CD4-positive, alpha-beta T cell treated with Interferon alpha-2 for 1 hour (primary cell): ENCODE measurements at places on chromosomes 4 and X.

DNA sequence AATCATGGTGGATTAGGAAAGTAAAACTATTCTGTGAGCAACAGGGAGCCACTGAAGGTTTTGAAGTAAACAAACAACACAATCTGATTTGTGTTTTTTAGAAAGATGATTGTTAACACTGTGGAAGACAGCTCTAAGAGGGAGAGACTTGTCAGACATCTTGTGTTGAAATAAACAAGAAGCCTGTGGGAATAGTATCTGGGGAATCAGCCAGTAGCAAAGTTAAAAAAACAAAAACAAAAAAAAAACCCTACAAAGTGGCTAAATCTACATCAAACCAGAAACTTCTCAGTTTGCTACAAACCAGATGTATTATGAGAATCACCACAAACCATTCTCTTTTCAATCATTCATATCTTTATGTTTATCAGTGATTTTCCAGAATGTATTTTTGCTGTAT lies 125.7 kb upstream of the GPC4 start:
- DNase-seq: no peak

- DNase-seq: no peak
Measured at GRCh38 chr4:13977746-13978145, 350.2 kb upstream of the BOD1L1 start.

GRCh38 chr4:165682611-165683010 lies 190.4 kb upstream of the TLL1 start:
- DNase-seq: no peak

DNA sequence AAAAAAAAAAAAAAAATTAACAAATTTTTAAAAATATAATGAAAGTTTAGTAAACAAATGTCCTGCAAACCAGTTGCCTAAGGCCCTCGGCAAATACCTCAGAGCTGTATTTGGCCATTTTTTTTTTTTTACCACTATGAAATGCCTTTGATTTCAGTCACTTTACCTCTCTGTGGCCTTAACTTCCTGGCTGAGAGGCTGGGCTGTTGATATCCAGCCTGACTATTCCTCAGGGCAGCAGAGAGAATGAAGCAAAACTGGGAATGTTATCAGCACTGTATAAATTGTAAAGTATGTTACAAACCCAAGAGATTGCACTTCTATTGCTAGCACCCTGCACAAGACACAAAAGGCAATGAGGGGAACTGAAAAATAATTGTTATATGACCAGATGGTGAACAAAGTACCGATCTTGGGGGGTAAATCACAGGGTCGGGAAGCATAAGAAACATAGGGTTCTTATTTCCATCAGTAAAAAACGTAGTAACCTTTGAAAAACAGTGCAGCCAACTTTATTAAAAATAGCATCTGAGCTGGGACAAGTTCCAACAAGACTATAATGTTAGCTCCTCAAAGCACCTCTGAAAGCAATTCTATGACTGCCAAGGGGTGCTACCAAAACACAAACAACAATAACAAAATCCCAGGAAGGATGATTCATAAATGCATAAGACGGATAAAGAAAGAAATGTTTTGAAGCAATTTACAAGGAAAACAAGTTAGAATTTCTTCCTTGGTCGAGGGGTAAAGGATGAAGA lies 18.1 kb downstream of the USP46 start:
- DNase-seq: no peak

GRCh38 chrX:45769761-45770582 lies 569.3 kb upstream of the DIPK2B start:
- DNase-seq: peak; percentile 80

GRCh38 chr4:8648816-8649630 lies 56.5 kb downstream of the CPZ start:
- DNase-seq: no peak

DNA sequence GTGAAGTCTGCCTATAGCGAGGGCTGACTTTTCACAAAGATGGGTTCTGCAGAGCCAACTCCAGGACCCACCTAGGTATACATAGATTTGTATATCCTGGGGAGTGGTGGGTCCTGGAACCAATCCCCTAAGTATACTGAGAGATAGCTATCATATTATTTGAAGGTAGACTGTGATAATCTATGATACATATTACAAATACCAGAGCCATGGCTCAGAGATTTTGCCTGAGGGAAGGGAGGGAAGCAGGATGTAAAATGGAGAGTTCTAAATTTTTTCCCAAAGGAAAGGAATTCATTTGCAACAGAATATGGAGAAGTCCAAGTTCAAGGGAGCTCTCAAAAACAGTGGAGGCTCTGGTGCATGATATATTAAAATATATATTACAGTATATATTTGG lies 7.2 kb downstream of the TCEAL3 start:
- no peak for DNase-seq

- no peak for DNase-seq
Measured at GRCh38 chrX:134735015-134735414, 76.7 kb upstream of the PLAC1 start.

- DNase-seq: no peak
Measured at GRCh38 chr4:40986375-40986774, 228.0 kb downstream of the APBB2 start.

DNA sequence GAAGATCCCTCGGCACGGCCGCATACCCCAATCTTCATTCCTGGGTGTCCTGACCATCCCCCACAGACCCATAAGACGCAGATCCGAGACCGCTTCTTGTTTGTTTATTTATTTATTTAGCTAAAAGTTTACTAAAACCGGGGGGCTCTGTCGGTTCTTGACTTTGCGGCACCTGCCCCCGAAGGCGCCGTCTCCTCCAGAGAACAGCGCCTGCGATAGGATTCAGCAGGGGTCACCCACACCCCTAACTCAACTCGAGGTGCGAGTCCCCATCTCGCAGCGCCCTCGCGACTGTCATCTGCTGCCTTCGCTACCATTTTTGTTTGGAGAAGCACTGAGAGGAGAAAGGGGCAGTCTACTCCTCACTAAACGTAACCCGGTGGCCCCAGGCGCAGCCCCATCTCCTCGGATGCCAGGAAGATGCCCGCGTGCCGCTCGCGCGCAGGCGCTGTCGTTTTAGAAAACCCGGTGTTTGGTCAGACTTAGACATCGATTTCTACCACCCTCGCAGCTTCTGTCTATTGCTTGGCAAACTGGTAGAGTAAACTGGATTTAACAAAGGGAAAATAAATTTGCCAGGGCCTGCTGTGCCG lies 18.9 kb upstream of the GPR101 start:
- no peak for DNase-seq

DNA sequence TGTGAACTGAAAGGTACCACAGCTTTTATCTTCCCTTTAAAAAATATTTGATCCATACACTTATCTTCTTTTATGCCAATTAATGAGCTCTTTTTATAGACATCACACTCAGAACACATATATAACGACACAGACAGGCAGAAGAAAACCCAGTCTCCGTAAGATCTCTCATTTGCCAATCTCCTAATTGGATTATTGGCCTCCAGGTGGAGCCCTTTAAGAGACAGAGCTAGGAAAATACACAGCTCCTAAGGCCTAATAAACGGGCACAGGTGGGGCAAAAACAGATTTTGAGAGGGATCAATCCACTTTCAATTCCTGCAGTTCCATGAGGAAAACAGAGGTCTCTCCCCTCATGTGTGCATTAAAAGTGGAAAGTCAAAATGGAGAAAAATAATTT lies 1495.4 kb downstream of the RPA4 start:
- no peak for DNase-seq

DNA sequence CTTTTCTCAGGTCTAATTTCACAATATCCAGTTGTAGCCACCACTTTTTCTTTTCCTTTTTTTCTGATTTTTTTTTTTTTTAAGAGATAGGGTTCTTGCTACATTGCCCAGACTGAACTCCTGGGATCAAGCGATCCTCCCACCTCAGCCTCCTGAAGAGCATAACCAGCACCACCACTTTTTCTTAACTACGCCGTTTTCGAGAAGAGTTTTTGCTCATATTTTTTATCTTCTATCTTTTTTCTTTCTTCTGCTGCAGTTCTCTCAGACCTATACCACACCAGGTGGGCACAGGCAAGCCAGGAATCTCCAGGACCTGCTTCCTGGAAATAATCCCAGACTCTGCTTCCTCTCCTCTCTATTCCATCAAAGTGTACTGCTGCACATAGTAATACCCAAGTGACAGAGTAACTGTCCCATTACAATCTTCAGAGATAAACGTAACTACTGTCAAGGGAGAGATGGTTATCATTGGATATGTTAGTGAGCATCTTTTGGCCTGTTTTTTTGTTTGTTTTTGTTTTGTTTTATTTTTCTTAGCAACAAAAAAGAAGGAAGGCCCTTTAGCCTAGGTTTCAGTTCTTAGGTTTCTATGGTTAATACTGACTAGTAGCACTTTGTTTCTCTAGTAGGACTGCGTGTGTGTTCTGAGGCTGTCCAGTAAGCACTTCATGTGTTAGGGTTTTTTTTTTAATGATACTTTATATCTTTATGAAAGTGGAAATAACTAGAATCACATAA lies 59.2 kb upstream of the TXK start:
- no peak for DNase-seq

DNA sequence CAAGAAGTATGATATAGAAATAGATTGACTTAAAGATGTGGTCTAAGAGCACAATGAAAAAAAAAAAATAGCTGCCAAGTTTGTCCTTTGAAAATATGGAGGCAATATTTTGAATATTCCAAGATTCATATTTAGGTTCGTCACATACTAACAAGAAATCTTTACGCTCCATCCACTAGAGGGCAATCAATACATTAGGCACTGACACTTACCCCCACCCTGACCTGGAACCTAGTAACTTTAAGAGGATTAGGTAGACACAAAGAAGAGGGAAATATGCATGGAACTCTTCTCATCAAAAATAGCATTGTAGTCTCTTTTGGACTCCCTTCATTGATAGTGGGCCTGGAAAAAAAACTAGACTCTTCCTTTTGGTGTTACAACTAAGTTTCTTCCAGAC lies 1108.1 kb downstream of the PCDH19 start:
- DNase-seq: no peak

DNA sequence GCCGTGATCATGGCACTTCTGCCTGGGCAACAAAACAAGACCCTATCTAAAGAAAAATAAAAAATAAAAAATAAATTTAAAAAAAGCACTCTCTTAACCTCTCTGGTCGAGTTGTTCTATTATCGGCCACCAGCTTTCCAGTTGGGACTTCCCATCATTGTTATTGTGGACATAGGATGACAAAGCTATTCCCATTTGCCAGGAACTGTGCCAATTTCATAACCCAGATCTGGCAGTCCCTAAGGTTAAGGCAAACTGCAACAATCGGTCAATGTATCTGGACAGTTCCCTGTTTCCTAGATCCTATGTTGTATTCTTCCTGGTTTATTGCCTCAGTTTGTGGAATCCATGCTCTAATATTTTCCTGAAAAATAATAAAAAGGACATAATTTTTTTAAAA lies 17.8 kb upstream of the ANXA5 start:
- no peak for DNase-seq

GRCh38 chrX:70226687-70227086 lies 7.8 kb upstream of the AWAT1 start:
- DNase-seq: no peak

DNA sequence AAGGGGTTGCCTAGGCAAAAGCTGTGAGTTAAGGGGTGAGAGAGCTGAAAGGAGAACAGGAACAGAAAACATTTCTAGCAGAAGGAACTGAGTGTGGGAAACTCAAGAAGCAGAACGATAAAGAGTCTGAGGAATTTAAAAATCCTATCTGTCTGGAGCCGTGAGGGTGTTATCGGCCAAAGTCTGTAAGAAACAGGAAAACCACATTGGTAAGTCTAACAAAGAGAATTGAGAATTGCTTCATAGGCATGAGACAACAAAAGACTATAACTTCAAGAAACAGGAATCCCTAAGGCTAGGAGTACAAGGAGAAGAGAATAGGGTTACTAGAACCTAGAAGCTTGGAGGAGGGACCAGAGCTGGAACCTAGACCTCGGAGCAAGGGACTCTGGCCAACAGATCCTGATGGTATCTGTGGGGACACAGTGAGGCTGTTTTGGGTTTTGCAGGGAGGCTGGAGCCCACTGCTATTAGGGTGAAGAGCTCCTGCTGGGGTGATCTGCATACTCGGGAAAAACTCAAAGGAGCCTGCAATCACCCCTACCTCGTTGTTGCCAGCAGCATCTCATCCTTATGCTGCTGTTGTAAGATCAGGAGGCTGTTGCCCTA lies 175.6 kb downstream of the FBXO8 start:
- DNase-seq: no peak

DNA sequence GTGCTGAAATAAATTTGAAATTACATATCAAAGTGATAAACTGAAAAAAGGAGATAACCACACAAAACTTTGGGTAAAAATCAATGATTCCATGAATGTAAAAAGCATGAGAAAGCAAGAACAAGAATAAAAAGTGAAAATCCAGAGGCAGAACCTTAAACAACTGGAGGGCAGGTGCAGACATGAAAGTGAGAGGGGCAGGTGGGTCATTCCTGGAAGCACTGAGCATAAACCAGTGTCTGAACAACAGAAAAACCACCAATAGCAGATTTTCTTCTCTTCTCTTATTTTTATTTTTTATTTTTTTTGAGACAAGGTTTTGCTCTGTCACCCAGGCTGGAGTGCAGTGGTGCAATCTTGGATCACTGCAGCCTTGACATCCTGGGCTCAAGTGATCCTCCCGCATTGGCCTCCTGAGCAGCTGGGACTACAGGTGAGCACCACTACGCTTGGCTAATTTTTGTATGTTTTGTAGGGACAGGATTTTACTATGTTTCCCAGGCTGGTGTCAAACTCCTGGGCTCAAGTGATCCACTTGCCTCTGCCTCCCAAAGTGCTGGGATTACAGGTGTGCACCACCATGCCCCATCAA lies 46.8 kb upstream of the GPR78 start:
- no peak for DNase-seq

GRCh38 chr4:10083861-10084641 lies 32.5 kb downstream of the WDR1 start:
- no peak for DNase-seq

- peak; percentile 34 for DNase-seq
Measured at GRCh38 chr4:25223802-25224375, 9.9 kb upstream of the PI4K2B start.

GRCh38 chr4:1250921-1251772 lies 2.2 kb upstream of the CTBP1 start:
- no peak for DNase-seq

- no peak for DNase-seq
Measured at GRCh38 chr4:153771046-153771445, 11.2 kb upstream of the RNF175 start.

DNA sequence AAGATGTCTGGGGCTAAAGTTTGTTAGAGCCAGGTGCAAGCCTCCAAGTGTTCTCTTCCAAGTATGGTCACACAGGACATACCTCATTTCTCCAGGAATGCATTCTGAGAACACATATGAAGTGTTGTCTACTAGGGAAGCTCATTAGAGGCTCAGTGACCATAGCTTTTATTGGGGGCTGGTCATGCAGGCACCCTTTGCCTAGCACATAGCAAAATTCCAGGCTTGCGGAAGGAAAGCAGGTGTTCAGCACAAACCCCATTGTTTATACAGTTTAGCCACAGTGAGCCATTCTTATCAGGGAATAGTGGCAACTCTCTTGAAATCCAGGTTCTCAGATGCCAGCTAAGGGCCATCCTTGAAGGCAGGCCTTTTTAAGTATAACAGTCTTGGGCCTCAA lies 339.4 kb upstream of the ZCCHC13 start:
- no peak for DNase-seq

GRCh38 chrX:40875476-40875875 lies 140.1 kb upstream of the MED14 start:
- DNase-seq: no peak

GRCh38 chrX:71301195-71301924 lies at the start of gene ITGB1BP2:
ITGB1BP2 (plus strand) TSS chrX:71301750; CDS start chrX:71301807, 57 bp downstream.
- DNase-seq: no peak

- no peak for DNase-seq
Measured at GRCh38 chr4:77332696-77333270, 175.8 kb downstream of the CCNG2 start.
